ENCODE measurements at places on chromosomes 1 and 21. TPM values are rescaled to one million over a fixed set of nuclear protein-coding genes. Genes with fewer than 3 reads are reported as not detected.

The ATP1A2 gene
- total RNA-seq = 118 TPM

The AURKAIP1 gene
- 16.8 TPM for total RNA-seq

The SNIP1 gene
- 14.4 TPM for total RNA-seq

The RCSD1 gene
- total RNA-seq = 5.3 TPM

The IQCC gene
- 3.1 TPM for total RNA-seq

The ADGRL4 gene
- total RNA-seq = 4.4 TPM

The PYHIN1 gene
- not detected for total RNA-seq

The KAZN gene
- total RNA-seq = 22.6 TPM

The TSPAN2 gene
- total RNA-seq = 11.1 TPM

The CFAP74 gene
- total RNA-seq = 0.36 TPM

The LRP8 gene
- 74.2 TPM for total RNA-seq

The TP73 gene
- total RNA-seq = 0.36 TPM

The ORC1 gene
- 3.1 TPM for total RNA-seq

The OR2L13 gene
- total RNA-seq = 2.6 TPM

The AIM2 gene
- total RNA-seq = 4.4 TPM

The FCGR3B gene
- 0.36 TPM for total RNA-seq

The POTED gene
- total RNA-seq = not detected

The OMA1 gene
- 25.0 TPM for total RNA-seq

The KLHDC7A gene
- total RNA-seq = not detected

The PLA2G5 gene
- not detected for total RNA-seq

The ARTN gene
- total RNA-seq = 0.91 TPM

The MAP3K7CL gene
- total RNA-seq = 2.5 TPM

The PLCH2 gene
- 13.3 TPM for total RNA-seq

The RHBDL2 gene
- 0.18 TPM for total RNA-seq

The RGS13 gene
- not detected for total RNA-seq

The PDZK1 gene
- 0.91 TPM for total RNA-seq

The CLEC20A gene
- total RNA-seq = not detected

The CAMSAP2 gene
- 105 TPM for total RNA-seq

The SPATA46 gene
- total RNA-seq = not detected

The OVAAL gene
- not detected for total RNA-seq

The CACYBP gene
- total RNA-seq = 122 TPM

The AMY2B gene
- 54.5 TPM for total RNA-seq

The KIF21B gene
- total RNA-seq = 101 TPM

The LAMB3 gene
- 1.00 TPM for total RNA-seq

The FABP3 gene
- 17.9 TPM for total RNA-seq

The EXTL1 gene
- 2.3 TPM for total RNA-seq

The IVL gene
- total RNA-seq = not detected

The OLFM3 gene
- 36.9 TPM for total RNA-seq

The FAM89A gene
- 13.8 TPM for total RNA-seq

The STPG1 gene
- total RNA-seq = 8.4 TPM

The SPRR2B gene
- not detected for total RNA-seq

The CSMD2 gene
- total RNA-seq = 37.5 TPM

The SLC35A3 gene
- total RNA-seq = 32.1 TPM

The TFF2 gene
- total RNA-seq = not detected

The ICOSLG gene
- 0.91 TPM for total RNA-seq

The TSSK3 gene
- total RNA-seq = 1.8 TPM

The ZNF281 gene
- total RNA-seq = 32.2 TPM

The TMCO2 gene
- not detected for total RNA-seq

The MARK1 gene
- 34.7 TPM for total RNA-seq
